ENCODE measurements at places on chromosomes 7 and 10.

DNA sequence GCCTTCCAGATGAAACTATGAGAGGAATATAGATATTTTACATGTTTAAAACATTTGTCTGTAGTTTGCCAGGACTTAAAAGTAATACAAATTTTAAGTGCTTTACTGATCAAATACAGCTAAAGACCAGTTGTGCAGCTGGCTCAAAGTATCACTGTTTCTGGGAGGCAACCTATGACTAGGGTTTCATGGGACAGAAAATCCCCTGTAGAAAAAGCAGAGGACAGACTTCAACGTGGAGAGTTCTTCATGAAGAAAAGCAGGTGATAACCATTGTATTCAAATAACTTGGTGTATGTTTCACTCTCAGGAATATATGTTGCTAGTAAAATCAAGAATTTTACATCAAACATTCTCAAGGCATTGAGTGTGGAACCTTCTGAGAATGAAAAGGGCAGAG is 40.9 kb downstream of the PTER start:
- no peak for DNase-seq

DNA sequence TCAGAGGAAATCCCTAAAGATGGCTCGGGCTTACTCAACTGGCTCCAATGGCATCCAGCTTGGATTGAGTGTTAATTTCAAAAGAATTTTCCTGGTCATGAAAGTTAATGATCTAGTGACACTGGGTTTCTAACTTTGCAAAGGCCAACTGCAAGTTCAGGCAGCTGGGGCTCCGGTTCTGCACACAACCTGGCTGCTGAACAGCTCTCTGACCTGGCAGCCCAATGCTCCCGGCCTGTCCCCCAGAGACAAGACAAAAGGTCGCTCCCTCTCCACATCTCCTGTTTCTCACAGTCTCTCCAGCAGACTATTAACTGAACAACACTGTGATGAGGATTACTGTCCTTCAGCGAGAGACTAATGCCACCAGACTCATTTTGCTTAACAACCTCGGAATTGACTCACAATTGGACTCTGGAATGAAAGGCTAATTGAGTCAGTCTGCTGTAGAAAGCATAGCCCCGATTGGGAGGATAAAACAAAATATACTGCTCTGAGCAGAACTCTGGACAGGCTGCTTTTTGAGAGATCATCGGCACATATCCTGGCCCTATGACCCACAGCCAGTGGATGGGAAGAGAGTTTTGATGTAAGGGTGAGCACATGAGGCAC is 174.5 kb downstream of the GFRA1 start:
- DNase-seq, result no peak

GRCh38 chr10:97138174-97138573 is 47.6 kb downstream of the SLIT1 start:
- DNase-seq, result no peak

- no peak for DNase-seq
These were observed 6.3 kb upstream of the RHOBTB1 start for GRCh38 chr10:60950300-60950699.

GRCh38 chr7:876972-877311 is 588 bp downstream of the GET4 start:
- peak; percentile 43 for DNase-seq

DNA sequence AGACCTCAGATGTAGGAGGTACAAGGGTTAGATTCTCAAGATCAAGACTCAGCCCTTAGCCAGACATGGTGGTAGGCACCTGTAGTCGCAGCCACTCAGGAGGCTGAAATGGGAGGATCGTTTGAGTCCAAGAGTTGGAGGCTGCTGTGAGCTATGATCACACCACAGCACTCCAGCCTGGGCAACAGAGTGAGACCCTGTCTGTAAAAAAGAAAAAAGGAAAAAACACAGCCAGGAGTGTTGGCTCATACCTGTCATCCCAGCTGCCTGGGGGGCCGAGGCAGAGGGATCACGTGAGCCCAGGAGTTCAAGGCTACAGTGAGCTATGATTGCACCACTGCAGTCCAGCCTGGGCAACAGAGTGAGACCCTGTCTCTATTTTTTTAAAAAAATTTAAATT is 69.3 kb downstream of the GTF2IRD1 start:
- no peak for DNase-seq

GRCh38 chr7:66974986-66975590 is 20.3 kb downstream of the SBDS start:
- no peak for DNase-seq

Data from EH (cell line).